GM23248 (cell line): ENCODE measurements at places on chromosomes 1 and 21.

DNA sequence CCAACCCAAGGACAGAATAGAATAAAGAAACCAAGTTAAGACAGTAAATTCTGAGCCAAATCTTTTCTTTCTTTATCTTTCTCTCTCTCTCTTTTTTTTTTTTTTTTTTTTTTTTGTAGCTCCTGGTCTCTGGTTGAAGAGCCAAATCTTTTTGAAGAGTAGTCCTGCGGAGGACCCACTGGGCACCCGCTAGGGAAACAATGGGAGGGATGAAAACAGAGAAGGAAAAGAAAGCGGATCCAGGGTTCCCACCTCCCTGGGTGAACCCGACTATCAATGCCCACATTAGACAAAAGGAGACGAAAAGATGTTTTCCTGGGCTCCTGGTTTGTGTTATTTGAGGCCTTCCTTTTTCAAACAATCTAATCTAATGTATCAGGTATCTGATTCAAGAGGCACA is 49.8 kb upstream of the FBXO28 start:
- H3K27me3 ChIP-seq, result no peaks in the 10 kb centered on the region
- no peak overlapping the region for H3K27ac ChIP-seq
- peaks cover 29% of the 10 kb centered on the region for H3K4me1 ChIP-seq
- no peak for DNase-seq

GRCh38 chr1:182415789-182416188 is 15.3 kb upstream of the TEDDM1 start:
- no peak overlapping the region for H3K27ac ChIP-seq
- H3K36me3 ChIP-seq, result no peaks in the 10 kb centered on the region
- DNase-seq, result peak; percentile 41
- no peaks in the 10 kb centered on the region for H3K4me1 ChIP-seq
- H3K4me3 ChIP-seq, result no peak overlapping the region
- H3K27me3 ChIP-seq, result no peaks in the 10 kb centered on the region

GRCh38 chr1:200473698-200474371 is 64.0 kb upstream of the ZNF281 start:
- H3K4me3 ChIP-seq, result peak overlapping the region; percentile 53
- peak overlapping the region; percentile 18 for H3K27ac ChIP-seq
- no peaks in the 10 kb centered on the region for H3K36me3 ChIP-seq
- DNase-seq, result peak; percentile 50
- peaks cover 13% of the 10 kb centered on the region for H3K4me1 ChIP-seq

GRCh38 chr1:217117973-217118465 is 394.8 kb upstream of the ESRRG start:
- H3K4me1 ChIP-seq, result no peaks in the 10 kb centered on the region
- no peak for DNase-seq
- no peaks in the 10 kb centered on the region; the same call in 1 of the 2 replicates for H3K27me3 ChIP-seq
- no peaks in the 10 kb centered on the region for H3K36me3 ChIP-seq
- H3K4me3 ChIP-seq, result no peak overlapping the region

DNA sequence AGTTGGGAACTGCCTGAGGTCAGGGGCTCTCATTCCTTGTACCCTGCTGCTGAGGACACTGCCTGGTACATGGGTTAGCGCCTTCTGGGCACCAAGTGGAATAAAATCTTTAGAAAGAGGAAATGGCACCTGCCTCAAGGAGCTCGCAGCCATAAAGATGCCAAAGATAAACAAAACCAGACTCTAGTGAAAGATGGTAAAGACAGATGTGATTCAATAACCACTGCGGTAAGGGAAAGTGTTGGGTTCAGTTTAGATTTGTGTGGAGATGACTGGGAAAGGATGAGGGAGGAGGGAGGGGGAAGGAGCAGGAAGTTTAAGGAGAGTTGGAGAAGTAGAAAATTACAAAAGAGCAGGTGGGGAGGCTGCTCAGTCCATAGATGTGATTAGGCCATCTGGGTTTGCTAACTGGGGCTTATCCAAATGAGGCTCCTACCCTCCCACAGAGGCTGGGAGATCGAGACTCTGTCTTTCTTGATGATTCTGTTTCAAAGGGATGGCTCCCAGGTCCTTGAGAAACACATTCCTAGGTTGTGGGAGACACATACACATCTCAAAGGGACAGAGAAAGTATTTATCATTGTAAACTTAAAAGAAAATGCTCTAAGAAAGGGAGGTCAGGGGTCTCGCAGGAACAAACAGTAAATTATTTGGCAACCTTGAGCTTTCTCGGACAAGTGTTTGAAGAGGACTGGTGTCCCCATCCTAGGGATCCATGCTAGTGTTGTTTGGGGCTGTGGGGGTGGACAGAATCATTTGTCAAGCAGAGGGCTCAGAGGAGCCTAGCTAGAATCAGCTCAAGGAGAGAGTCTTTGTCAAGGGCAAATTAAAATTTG is 65.7 kb upstream of the MORC3 start:
- H3K27ac ChIP-seq, result no peak overlapping the region
- H3K27me3 ChIP-seq, result no peaks in the 10 kb centered on the region
- H3K4me1 ChIP-seq, result no peaks in the 10 kb centered on the region
- no peak overlapping the region for H3K4me3 ChIP-seq
- DNase-seq, result no peak
- H3K36me3 ChIP-seq, result peaks cover 6% of the 10 kb centered on the region; the same call in 1 of the 2 replicates

GRCh38 chr1:91217911-91218310 is 186.7 kb downstream of the HFM1 start:
- no peak overlapping the region for H3K27ac ChIP-seq
- H3K4me1 ChIP-seq, result no peaks in the 10 kb centered on the region

- peaks cover 18% of the 10 kb centered on the region for H3K4me1 ChIP-seq
- H3K27me3 ChIP-seq, result no peaks in the 10 kb centered on the region
- peak overlapping the region; percentile 86 for H3K27ac ChIP-seq
- no peak for DNase-seq
Observed at GRCh38 chr1:35191429-35192055, 1.4 kb downstream of the SFPQ start.

GRCh38 chr1:240582953-240583352 is 29.0 kb downstream of the GREM2 start:
- H3K27ac ChIP-seq, result peak overlapping the region; percentile 61
- H3K27me3 ChIP-seq, result no peaks in the 10 kb centered on the region
- H3K4me3 ChIP-seq, result peak overlapping the region; percentile 44
- H3K36me3 ChIP-seq, result 0 out of 2 replicates have a peak, but pooled peaks cover 8% of the 10 kb centered on the region
- peak; percentile 73 for DNase-seq

GRCh38 chr1:97160818-97161217 is 439.2 kb downstream of the PTBP2 start:
- no peaks in the 10 kb centered on the region for H3K27me3 ChIP-seq
- no peaks in the 10 kb centered on the region; the same call in 1 of the 2 replicates for H3K36me3 ChIP-seq
- no peak overlapping the region for H3K27ac ChIP-seq
- no peaks in the 10 kb centered on the region for H3K4me1 ChIP-seq
- DNase-seq, result peak; percentile 31
